ENCODE measurements at places on chromosomes 6 and 20.

DNA sequence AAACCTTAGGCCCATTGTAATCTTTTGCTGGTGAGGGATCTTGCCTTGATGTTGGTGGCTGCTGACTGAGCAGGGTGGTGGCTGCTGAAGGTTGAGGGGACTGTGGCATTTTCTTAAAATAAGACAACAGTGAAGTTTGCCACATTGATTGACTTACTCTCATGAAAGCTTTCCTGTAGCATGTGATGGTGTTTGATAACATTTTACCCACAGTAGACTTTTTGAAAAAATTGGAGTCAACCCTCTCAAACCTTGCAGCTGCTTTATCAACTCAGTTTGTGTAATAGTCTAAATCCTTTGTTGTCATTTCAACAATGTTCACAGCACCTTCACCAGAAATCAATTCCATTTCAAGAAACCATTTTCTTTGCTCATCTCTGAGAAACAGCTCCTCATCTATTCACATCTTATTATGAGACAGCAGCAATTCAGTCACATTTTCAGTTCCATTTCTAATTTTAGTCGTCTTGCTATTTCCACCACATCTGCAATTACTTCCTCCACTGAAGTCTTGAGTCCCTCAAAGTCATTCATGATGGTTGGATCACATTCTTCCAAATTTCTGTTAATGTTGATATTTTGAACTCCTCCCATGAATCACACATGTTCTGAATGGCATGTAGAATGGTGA is 37.2 kb downstream of the CST9L start:
- no peak for DNase-seq

DNA sequence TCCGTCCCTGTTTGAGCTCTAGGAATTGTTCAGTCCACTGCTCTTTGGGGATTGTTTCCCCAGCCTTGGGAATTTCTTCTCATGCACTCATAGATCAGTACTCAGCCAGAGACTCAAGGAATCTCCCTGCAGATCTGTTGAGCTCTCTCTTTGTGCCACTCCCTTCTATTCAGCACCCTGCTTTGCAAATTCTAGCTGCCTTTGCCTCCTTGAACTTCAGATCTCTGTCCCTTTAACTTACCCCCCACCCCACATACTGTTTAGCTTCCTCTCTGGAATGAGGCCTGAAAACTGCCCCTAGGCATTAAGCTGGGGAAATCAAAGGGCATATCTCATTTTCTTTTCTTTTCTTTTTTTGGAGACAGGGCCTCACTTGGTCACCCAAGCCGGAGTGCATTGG is 30.5 kb downstream of the QRSL1 start:
- no peak for DNase-seq

DNA sequence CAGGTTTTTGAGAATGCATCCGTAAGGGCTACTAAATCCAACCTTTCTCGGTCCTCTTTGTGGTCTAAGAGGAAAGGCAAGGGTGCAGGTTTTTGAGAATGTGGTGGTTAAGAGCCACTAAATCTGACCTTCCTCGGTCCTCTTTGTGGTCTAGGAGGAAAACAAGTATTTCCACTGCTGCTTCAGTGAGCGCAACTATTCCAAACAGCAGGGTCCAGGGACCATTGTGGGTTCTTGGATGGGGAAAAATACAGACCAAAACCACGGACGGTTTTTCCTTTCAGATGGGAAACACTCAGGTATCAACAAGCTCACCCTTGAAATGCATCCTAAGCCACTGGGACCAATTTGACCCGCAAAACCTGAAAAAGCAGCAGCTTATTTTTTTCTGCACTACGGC is 21.9 kb downstream of the BTBD9 start:
- DNase-seq, result no peak

GRCh38 chr20:36483919-36484808 is 57.2 kb upstream of the MYL9 start:
- no peak for DNase-seq

DNA sequence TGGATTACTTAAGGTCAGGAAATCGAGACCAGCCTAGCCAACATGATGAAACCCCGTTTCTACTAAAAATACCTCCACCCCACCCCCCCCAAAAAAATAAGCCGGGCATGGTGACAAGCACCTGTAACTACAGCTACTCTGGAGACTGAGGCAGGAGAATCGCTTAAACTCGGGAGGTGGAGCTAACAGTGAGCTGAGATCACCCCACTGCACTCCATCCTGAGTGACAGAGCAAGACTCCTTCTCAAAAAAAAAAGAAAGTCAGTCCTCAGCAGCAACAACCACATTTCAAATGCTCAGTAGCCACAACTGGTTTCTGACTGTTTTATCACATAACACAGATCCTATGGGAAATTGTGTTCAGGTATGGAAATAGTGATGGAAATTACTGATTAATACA is 135.3 kb downstream of the HFE start:
- DNase-seq, result no peak

DNA sequence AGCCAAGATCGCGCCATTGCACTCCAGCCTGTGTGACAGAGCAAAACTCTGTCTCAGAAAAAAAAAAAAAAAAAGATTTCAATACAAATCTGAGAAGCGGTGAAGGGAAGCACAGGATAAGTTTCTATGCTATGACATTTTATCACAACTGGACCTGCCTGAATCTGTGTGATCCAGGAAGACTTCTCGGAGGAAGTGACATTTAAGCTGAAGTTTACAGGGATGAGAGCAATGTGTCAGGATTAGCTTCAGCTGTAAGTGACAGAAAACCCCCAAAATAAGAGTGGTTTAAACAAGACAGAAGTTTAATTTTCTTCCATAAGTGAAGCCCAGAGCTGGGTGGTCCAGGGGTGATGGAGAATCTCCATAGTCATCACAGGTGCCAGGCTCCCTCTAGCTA is 33.4 kb upstream of the MRPS18A start:
- no peak for DNase-seq

DNA sequence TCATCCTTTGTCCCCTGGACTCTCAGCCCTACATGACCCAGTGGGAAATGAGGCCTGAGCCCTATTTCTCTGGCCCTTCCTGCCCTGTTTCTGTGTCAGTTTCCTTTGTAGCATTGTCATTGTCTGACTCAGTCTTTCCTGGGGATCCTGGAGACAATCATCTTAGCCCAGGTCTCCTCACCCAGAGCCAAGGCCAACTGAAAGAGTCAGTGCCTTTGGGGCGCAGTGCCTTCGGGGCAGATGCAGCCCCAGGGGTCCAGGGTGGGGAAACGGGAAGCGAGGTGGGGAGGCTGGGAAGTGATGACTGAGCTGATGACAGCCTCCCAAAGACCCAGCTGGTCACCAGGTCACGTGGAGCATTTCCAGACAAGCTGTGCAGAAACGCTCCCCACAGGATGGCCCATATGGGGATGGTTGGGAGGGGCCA is 93.3 kb upstream of the SULF2 start:
- DNase-seq, result no peak

DNA sequence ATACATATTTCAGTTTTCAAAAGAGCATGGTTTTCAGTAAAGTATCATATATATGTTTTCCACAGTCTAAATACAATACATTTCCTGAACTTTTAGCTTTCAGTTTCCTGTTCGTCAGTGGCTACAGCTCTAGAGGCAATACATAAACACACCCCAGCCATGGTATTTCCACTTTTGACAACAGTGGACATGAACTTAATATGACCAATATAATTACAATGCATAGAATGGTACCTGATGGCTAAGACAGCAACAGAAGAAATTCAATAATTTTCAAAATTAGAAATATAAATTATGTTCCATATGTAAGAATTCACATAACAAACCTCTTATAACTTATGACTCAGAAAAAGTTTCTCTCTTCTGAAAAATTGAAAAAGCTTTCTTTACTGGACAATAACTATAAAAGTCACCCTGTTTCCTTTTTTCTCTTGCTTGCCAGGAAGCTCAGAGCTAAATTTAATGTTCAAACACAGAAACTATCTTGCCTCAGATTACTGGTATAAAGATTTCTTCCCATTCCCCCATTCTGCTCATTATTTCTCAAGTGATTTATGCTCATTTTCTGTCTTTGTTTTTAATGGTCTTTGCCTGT is 19.2 kb downstream of the FKBP5 start:
- no peak for DNase-seq

GRCh38 chr20:20393207-20394120 is 25.6 kb downstream of the INSM1 start:
- no peak for DNase-seq

DNA sequence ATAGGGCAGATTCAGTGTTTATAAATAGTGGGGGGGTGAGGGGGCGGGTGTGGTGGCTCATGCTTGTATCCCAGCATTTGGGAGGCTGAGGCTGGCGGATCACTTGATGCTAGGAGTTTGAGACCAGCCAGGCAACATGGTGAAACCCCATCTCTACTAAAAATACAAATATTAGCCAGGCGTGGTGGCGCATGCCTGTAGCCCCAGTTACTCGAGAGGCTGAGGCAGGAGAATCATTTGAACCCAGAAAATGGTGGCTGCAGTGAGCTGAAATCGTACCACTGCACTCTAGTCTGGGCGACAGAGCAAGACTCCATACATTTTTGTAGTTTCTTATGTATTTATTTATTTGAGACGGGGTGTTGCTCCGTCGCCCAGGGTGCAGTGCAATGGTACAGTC is 109.0 kb upstream of the ZNF217 start:
- no peak for DNase-seq

- DNase-seq, result no peak
These were observed 73.5 kb upstream of the SCGN start for GRCh38 chr6:25578538-25578937.

DNA sequence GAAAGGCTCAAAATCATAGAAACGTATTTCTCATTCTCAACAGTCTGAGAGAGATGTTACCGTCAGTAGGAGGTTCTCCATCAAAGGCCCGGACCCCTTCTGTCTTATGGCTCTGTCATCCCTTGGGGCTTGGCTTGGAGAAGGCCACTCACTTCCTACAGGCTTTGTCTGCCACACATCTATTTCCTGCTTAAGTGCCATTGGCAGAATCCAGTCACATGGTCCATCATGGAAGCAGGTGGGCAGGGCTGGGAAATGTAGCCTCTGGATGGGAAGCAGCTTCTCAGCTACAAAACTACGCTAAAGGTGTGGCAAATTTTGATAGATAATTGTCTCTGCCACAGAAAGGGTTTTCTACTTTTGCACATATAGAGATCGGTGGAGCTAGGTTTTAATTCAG is 12.6 kb upstream of the ZFP64 start:
- no peak for DNase-seq

- DNase-seq, result no peak
These were observed 509.7 kb upstream of the MARCKS start for GRCh38 chr6:113347436-113347835.

DNA sequence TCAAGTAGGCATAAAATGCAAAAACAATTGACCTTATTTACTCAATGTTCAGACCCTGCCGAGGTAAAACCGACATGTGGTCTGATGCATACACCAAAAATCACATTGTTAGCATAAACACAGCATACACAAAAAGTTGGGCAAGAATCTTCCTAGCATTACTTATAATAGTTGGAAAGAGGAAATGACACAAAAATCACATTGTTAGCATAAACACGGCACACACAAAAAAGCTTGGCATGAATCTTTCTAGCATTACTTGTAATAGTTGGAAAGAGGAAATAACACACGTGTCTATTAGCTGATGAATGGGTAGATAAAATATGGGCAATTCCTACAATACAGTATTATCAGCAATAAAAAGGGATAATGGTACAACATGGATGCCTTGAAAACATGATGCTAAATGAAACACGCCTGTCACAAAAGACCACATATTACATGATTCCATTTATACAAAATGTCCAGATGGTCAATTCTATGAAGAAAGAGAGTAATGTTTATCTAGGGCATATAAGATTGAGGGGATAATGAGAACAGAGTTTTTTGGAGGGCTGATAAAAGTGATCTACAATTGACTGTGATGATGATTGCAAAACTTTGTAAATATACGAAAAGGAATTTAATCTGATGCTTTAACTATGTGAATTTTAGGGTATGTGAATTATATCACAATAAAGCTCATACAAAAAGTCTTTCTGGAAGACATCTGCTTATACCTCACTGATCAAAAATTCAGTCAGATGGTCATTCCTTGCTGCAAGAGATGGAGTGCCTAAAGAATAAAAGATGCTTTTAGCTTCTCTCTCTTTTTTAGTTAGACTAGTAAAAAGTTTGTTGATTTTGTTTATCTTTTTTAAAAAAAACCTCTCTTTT is 1019.5 kb upstream of the CITED2 start:
- DNase-seq, result no peak

DNA sequence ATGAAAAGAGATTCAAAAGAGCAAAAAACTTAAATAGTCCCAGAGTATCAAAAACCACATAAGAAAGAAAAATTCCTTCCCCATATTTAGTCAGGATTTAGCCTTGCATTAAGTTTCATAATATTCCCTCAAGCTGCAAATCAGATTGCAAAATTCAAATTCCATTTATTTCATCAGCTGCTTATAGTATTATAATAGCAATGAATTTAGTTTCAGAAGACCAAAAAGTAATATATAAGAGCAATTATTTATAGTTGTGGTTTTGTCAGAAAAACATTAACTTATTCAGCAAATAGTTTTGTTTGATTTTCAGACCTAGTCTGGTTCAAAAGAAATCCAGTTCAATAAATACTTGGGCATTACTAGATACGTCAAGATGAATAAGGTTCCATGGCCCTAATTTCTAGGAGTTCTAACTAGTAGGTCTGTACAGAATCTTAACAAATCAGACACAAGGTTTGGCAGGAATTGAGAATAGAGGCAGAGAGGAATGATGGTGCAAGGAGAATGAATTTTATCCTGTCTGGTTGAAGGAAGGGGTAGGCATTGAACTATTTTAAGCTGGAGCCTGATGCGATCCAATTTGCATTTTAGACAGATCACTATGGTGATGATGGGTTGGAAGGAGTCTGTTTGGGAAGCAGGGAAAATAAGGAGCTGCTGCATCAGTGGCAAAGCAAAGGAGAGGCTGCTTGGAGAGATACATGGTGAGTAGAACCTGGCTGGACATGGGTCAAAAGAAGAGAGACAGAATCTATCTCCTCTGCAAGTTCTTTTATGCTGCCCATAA is 163.9 kb upstream of the STXBP5 start:
- no peak for DNase-seq

- no peak for DNase-seq
These were observed at the start of gene OR10C1 for GRCh38 chr6:29439006-29439405. Gene OR10C1, plus strand, starts transcription at chr6:29439306. Its CDS starts 710 bp downstream, at chr6:29440016.

DNA sequence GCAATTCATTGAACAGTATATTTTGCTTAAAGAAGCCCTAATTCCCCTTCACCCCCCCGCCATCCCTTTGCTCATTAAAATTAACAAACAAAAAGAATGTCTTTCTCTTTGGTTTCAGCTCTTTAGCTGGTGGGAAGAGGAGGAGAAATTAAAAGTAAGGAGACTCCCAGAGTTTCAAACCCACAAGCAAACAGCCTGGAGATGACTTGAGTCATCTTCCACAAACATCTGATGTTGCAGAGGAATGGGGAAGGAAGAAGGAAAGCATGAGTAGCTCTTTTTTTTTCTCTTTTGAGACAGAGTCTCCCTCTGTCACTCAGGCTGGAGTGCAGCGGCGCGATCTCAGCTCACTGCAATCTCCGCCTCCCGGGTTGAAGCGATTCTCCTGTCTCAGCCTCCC is 189.6 kb downstream of the ADAT2 start:
- DNase-seq, result no peak

DNA sequence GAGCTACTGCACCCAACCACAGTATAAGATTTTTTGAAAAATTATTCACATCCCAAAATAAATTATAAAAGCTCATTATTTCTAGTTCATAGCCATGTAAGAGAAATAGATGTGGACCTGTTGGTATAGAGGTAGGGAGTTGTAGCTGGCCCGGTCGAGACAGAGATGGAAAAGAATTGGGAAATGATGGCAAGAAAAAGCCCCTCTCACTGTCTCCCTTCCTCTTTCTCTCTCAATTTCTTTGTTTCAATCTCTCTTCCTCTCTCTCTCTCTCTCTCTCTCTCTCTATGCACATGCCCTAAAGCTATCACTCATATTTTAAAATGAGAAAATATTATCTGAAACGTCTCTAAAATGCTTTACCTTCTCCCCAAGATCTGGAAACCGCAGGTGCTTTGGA is 80.7 kb upstream of the CD83 start:
- DNase-seq, result no peak
